Cerebellum (tissue), 4 donors: ENCODE measurements at places on chromosomes 13 and 19. TPM values are rescaled to one million over a fixed set of nuclear protein-coding genes. Genes with fewer than 3 reads are reported as not detected.

GRCh38 chr13:46605076-46605824, 52.3 kb downstream of the LRCH1 start:
- no peak for DNase-seq

DNA sequence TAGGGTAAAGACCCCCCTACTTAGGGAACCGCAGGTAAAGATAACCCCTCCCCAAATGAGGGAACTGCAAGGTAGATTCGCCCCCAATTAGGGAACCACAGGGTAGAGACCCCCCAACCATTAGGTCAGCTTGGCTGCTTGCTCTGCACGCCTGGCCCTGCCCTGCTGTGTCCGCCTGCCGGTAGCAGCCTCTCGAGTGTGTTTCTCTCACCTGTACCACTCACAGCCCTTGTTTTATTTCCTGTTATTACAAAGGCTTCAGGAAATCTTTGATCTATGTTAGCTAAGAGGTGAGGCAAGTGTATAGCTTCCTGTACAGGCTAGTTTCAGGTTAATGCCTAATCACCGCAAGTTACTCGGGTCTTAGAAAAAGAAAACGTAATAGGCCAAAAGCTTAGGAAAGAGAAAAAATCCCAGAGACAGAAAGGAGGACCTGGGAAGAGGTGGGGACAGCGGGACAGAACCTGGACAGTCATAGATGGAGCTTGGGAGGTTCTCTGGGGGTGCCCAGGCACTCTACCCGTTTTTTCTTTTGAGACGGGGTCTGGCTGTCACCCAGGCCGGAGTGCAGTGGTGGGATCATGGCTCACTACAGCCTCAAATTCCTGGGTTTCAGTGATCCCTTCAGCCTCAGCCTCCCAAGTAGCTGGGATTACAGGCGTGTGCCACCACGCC, 23.1 kb upstream of the EIF3G start:
- DNase-seq, result no peak

GRCh38 chr13:70964124-70964523, 855.9 kb upstream of the KLHL1 start:
- DNase-seq, result no peak

- DNase-seq, result no peak
Observed at GRCh38 chr19:53771144-53771543, 53.0 kb downstream of the NLRP12 start.

- DNase-seq, result no peak
Observed at GRCh38 chr19:53982611-53983010, 8.8 kb upstream of the CACNG6 start.

DNA sequence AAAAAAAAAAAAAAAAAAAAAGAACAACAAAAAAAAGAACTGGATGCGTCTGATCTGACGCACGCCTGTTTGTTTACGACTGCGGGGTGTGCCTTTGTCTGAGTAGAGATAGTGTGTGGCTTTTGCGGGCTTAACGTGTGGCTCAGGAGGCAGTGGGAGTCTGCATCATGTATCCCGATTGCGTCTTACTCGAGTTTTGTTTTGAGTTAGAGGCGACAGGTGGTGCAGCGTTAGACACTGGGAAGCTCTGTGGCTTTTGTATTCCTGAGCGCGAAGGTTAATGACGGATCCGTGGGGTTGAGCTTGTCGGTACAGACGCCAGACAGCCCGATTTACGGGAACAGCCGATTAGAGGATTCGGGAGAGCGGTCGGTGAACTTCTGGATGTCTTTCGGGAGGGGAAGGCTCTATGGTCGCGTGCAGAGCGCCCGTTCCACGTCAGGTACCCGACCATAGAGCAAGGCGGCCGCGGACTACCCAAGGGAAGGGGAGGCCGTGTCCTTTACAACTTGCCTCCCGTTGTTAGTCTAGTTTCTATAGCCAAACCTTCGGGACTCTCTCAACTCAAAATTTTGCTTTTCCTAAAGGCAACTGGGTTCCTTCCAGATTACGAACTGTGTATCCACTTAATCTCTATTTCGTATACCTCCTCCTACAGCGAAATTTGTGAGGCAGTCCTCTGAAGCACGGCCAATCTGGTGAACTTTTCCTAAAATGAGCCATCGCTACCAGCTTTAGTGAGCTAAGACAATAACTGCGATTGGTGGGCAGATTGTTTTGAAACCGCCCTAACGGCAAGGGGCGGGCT, 926 bp upstream of the HNRNPUL1 start:
- peak; percentile 79 for DNase-seq

- DNase-seq, result no peak
Observed at GRCh38 chr19:37930416-37930815, 23.4 kb downstream of the SIPA1L3 start.

GRCh38 chr13:39910041-39910440, 254.6 kb downstream of the COG6 start:
- no peak for DNase-seq

- DNase-seq, result no peak
Observed at GRCh38 chr19:40756502-40757110, 5.6 kb downstream of the SNRPA start.

DNA sequence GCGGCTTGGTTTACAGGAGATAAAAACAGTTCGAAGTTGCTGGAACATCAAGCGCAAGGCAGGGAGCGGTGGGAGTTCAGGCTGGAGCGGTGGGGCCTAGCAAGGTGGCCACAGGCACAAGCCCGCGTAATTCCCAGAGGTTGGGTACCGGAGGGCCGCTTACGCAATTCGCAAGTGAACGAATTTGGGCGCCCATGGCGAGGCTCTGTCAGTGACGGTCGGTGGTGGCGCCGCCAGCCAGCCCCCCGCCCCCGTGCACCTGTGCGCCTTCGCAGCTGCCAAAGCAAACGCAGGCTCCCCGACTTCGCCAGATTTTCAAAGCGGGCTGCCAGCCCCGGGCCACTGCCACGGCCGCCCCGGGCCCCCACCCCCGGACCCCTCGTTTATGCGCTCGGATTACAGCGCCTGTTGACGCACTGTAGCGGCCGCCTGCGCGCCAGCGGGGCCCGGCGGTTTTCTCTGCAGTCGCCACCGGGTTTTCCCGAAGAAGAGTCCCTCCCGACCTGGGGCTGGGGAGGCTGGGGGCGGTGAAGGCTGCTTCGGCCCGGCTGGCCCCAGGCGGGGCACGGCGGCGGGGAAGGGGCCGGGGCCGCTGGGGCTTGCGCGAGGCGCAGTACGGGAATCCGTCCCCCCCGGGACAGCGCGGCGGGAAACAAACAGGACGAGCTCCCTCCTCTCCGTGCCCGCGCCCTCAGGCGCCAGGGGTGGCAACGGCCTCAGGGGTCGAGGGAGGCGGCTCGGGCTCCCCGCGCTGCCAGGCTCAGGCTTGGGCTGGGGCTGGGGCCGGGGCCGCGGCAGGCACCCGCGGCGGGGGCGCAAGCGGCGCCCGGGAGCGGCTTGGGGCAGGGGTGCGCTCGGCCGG, 709 bp downstream of the N4BP2L1 start:
- DNase-seq, result peak; percentile 58

FBN3 gene
- 22.3 TPM for total RNA-seq

EML2 gene
- 21.2 TPM for total RNA-seq

RELB gene
- total RNA-seq, result 1.1 TPM

PEX11G gene
- total RNA-seq, result 1.4 TPM

GAPDHS gene
- total RNA-seq, result not detected

ZSWIM4 gene
- total RNA-seq, result 13.6 TPM
